ENCODE measurements at places on chromosomes 16 and 17.
A peak's percentile ranks its signal among the peaks of the same experiment; 100 is the strongest.

GRCh38 chr17:6303664-6304063 lies 131.3 kb downstream of the AIPL1 start:
- DNase-seq = no peak

GRCh38 chr17:40550608-40551007 lies 14.7 kb downstream of the CCR7 start:
- no peak for DNase-seq

GRCh38 chr17:59634632-59635541 lies 15.2 kb downstream of the CLTC start:
- DNase-seq = no peak

DNA sequence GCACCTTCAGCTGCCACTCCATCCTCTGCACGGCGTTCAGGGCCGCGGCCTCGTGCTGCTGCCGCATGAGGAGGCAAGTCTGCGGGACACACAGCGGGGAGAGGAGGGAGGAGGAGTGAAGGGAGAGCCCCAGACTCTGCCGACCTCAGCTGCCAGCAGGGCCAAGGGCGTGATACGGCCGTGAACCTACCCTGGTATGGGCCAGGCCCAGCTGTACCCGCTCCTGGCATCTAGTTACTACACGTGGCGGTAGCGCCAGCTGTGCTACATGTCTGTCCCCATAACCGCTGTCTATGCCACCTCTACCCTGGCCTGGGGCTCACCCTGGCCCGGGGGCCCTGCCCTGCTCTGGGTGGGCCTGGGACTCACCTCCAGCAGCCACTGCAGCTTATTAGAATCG lies 51.1 kb downstream of the ZNF778 start:
- no peak for DNase-seq

DNA sequence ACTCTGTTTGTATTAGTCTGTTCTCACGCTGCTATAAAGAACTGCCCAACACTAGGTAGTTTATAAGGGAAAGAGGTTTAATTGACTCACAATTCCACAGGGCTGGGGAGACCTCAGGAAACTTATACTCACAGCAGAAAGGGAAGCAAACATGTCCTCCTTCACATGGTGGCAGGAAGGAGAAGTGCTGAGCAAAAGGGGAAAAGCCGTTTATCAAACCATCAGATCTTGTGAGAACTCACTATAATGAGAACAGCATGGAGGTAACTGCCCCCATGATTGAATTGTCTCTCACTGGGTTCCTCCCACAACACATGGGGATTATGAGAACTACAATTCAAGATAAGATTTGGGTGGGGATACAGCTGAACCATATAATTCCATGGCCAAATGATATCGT lies 30.9 kb downstream of the ABCC1 start:
- DNase-seq = no peak

- DNase-seq = no peak
Measured at GRCh38 chr17:73492821-73493814, 151.1 kb downstream of the SDK2 start.

DNA sequence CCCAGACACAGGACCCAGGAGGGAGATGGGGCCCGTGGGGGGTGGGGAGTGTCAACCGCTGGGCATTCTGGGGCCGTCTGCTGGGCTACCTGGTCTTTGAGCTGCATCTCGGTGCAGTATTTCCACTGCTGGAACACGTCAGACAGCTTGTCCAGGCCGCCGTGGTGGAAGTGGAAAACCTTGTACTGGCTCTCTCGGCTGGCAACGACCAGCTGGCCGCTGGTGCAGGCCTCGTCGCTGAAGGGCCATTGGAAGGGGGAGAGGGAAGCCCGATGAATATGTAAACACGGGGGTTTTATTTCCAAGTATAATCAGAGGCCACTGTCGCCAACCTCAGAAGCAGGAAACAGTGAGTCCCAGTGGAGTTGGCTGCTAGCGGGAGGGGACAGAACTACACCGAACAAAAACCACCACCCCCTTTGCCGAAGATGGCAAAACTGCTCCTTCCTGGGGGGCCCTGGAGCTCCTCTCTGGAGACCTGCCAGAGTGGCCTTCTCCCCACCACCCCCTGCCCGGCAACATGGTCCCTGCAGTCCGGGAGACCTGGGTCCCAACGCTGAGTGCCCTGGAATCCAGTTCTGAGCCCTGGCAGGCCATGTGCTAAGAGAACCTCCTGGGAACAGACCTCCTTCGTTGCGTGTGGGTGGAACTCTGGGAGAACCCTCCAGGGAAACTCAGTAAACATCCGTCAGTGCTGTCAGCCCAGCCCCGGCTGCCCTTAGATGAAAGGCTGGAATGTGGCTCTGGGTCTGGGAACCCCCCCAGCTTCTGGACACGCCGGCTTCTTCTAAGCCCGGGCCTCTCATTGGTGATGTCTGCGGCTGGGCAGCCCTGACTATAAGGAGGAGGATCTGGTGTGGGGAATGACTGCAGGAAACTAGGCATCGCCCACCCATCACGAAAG lies 84.1 kb downstream of the TBC1D16 start:
- no peak for DNase-seq

GRCh38 chr17:18009609-18010420 lies 29.2 kb downstream of the ATPAF2 start:
- no peak for DNase-seq

DNA sequence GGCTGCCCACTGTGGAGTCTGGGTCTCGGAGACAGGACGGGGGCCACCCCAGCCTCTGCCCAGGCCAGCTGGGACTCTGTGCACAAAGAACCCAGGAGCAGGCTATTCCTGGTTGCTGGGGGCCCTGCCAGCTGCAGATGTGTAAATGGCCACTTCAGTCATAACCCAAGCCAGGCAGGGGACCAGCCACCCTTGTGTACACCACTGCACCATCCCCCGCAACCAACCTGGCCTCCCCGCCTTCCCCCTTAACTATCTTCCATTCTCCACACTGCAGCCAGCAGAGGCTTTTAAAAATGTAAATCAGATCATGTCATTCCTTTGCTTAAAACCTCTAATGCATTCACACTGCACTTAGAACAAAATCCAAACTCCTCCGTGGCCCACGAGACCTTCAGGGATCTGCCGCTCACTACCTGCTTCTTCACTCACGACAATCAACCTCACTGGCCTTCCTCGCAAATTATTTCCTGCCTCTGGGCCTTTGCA lies 28.3 kb downstream of the RTN4RL1 start:
- DNase-seq = no peak

- no peak for DNase-seq
Measured at GRCh38 chr16:69903865-69904415, 47.2 kb upstream of the CLEC18A start.

DNA sequence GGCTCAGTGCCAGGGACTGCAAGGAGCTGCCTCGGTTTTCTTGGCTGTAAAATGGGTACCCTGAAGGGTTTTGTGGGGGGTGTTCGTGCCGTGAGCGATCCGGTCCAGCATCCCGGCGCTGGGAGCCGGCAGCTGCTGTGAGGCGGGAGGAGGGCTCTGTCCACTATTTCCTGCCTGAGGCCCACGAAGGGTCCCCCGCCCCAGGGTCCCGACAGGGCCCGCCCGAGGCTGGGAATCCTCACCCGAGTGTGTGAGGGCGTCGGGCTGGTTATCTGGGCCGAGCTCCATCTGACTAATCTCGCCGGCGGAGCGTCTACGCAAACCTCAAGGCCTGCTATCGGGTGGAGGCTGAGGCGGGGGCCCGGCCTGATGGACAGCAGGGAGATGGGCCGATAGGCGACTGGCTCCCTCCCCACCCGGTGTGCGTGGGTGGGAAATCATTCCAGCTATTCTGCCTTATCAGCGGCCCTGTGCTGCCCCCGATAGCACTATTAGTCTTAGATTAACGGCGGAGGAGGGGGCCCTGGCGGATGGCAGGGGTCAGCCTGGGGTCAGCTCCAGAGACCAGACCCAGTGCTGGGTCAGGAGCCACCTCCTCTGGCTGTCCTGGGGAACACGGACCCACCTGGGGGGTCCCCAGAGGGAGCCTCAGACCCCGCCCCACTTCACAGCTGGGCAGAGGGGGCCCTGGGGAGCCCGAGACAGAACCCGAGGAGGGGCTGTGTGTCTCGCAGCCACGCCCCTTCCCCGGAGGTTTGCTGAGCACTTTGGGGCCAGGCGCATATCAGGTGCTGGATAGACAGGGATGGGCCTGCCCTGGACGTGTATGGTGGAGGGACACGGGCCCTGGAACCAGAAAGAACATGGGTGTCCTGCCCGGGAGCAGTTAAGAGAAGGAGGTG lies 44.7 kb downstream of the ZFPM1 start:
- no peak for DNase-seq

GRCh38 chr17:69597898-69598692 lies 183.6 kb downstream of the MAP2K6 start:
- no peak for DNase-seq

GRCh38 chr17:79684132-79684985 lies 46.4 kb upstream of the ENPP7 start:
- DNase-seq = no peak

- no peak for DNase-seq
Measured at GRCh38 chr16:68993885-68994284, 111.6 kb upstream of the HAS3 start.

GRCh38 chr16:57013902-57014301 lies 24.5 kb downstream of the NLRC5 start:
- DNase-seq = no peak

DNA sequence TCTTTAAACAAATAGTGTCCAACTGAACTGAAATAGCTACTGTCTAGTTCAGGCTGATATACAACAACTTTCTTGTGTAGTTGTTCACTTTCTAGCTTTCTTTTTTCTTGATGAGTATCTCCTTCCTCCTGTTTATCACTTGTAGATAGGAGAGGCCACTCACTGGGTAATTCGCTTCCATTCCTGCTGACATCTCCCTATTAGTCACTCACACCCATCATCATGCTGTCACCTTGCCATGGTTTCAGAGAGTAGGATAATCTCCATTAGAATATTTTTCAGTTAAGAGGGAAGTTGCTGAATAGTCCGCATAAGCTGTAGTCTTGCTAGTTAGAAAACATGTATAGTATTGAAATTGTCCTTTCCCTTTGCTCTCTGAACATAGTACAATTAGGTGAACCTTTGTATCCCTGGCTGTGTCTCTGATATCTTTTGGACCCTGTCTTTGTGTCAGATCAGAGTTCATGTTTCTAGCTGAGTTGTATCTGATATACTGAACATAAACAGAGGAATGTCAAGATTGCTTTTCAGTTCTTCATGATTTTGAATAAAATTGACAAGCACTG lies 64.4 kb upstream of the RASL10B start:
- DNase-seq = no peak

DNA sequence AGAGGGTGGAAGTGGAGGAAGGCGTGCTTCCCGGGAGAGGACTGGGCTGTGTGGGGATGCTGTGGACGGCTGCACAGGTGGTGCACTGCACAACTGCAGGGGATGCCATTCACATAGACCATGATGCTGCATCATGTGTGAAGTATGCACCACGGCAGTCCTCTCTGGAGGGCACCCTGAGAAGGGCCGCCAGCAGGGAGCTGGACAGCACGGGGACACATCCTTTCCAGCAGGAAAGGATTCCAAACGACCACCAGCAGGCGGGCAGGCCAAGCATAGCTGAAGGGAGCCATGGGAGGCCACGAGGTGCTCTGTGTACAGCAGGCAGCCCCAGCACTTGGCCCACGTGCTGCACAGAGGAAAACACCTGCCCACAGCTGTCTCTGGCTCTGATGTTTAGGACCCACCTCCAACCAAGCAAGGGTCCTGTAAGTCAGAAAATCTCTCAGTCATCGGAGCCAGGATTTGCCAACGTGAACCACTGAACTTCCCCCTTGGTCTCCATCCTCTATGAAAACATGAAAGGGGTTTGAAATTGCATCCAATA lies 10.1 kb downstream of the ACTG1 start:
- no peak for DNase-seq

DNA sequence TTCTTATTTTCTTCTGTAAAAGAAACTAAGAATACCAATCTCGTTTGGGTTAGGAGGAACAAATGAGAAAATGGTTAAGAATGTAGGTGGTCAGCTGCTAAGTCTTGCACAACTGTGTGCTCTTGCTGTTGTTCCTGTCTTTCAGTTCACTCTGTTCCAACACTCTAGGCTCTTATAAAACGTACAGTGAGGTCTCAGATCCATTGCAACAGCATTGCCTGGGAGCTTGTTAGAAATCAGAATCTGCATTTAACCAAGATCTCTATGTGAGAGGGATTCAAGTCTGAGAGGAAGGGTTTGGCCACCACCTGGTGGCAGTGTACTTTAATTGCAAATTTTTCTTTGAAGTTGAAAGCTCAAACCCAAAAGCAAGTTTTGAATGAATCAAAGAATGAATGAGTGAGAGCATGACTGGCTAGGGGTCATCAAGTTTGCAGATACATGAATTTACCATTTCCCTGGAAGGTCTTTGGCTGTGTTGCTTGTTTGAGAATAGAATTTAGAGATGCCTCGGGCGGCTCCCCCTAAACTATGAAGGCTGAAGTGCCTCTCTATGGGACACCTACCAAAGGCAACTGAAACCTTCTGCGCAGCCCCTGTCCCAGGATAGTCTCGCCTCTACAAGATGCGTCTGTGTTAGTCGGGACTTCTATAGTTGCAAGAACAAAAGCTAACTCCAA lies 2.5 kb downstream of the ALOX15B start:
- DNase-seq = peak; percentile 20

DNA sequence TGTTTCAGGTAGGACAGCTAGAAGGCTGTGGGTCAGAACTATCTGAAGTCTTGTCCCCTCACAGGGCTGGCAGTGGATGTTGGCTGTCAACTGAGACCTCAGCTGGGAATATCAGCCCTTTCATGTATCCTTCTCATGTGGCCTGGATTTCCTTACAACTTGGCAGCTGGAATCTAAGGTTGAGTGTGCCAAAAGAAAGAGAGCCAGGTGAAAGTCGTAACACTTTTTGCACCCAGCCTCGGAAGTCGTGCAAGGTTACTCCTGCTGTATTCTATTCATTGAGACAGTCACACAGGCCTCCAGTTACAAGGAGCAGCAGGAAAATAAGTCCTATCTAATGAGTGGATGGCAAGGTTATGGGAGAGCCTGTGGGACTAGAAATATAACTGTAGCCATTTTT lies 52.6 kb upstream of the DNAH9 start:
- DNase-seq = no peak

All from activated T-helper 1 cell treated with anti-CD3 and anti-CD28 coated beads, Interleukin-12 subunit alpha, Interleukin-12 subunit beta, Interleukin-2, Interleukin-4 antibody, amounts not matched to agents 30 ng/mL and 10 ng/mL and 1 ng/mL, durations not matched to agents 14 hours and 24 hours and 36 hours (primary cell).